ENCODE measurements at places on chromosomes 16 and 17.
A peak's percentile ranks its signal among the peaks of the same experiment; 100 is the strongest.

DNA sequence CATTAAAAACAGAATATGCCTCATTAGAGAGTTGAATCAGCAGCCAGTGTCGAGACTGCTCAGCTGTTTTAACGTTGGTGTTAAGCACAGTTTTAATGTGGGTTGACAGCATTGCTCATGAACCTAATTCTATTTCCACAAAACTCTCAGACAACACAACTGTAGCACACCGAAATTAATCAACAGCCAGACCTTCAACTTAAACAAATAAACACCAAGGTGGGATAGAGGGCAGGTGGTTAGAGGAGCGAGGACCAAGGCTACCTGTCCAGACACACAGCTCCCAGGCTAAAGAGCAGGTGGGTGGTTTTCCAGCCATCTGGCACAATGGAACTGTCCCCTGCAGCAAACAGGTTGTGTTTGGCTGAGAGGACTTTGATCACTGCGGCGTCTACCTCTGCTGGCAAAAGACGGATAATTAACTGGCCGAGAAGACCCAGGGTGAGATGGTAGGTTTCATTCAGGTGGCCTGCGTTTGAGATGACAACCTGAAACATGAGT is 69.6 kb upstream of the ATP2A3 start:
- DNase-seq = no peak

- peak; percentile 80 for DNase-seq
Observed at GRCh38 chr16:85010931-85011845, at the start of gene ZDHHC7. ZDHHC7 (minus strand) TSS chr16:85011535; CDS start chr16:84990618, 20,917 bp downstream.

GRCh38 chr17:27560668-27561067 is 70.3 kb upstream of the LGALS9 start:
- DNase-seq = no peak

DNA sequence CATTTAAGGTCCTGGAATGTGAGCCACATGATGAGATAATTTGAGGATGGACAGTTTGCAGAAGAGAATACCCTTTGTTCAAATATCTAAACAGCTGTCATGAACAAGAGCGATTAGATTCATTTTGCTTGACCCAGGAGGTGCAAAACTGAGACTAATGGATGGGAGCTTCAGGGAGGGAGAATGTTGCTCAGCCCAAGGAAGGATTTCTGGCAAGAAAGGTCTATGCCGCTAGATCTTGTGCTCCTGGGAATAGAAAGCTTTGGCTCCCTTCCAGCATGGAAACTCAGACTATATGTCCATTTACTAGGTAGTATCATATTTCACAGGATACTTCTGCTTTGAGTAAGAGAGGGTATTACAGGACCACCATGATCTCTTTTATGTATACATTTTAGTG is 14.8 kb upstream of the CDH11 start:
- no peak for DNase-seq

- no peak for DNase-seq
Observed at GRCh38 chr16:10972108-10972818, 27.9 kb downstream of the CLEC16A start.

GRCh38 chr17:40315678-40316570 is 6.9 kb downstream of the RARA start:
- DNase-seq = no peak

GRCh38 chr17:36070427-36070826 is 6.4 kb downstream of the CCL18 start:
- no peak for DNase-seq

DNA sequence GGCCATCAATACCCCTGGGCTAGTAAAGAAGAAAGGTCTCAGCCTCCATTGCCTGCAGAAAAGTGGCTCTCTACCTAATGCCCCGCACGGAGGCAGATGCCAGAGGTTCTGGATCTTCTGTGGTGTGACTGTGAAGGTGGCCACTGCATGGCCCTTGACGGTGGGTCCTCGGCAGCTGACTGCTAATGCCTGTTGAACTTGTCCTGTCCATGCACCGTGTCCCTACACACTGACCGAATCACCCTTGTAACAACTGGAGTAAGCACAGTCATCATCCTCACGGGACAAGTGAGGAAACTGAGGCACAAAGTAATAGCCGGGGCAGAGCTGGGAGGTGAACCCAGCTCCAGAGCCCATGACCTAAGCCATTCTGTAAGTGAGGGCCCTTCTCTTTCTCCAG is 48.8 kb downstream of the MYH11 start:
- no peak for DNase-seq

GRCh38 chr16:73020409-73020884 is 27.5 kb downstream of the ZFHX3 start:
- no peak for DNase-seq

- DNase-seq = no peak
Observed at GRCh38 chr16:2829501-2830354, at the start of gene ZG16B. ZG16B (plus strand) TSS chr16:2830303; CDS start chr16:2830442, 139 bp downstream.

- DNase-seq = no peak
Observed at GRCh38 chr17:3821101-3821500, 20.1 kb upstream of the ITGAE start.

DNA sequence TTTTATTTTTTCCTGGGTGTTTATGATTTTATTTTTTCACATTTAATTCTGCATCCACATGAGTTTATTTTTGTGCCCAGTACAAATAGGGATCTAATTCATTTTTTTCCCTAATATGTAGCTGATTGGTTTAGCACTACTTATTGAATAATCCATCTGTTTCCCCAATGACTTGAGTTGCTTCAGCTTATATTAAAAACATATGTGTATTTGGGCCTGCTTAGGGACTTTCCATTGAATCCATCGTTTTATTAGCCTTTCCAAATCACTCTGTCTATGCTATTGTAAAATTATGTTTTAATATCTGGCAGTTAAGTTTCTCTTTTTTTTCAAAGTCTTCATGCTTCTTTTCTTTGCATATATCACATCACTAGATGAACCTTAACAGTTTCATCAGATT is 42.2 kb downstream of the WWP2 start:
- DNase-seq = no peak

DNA sequence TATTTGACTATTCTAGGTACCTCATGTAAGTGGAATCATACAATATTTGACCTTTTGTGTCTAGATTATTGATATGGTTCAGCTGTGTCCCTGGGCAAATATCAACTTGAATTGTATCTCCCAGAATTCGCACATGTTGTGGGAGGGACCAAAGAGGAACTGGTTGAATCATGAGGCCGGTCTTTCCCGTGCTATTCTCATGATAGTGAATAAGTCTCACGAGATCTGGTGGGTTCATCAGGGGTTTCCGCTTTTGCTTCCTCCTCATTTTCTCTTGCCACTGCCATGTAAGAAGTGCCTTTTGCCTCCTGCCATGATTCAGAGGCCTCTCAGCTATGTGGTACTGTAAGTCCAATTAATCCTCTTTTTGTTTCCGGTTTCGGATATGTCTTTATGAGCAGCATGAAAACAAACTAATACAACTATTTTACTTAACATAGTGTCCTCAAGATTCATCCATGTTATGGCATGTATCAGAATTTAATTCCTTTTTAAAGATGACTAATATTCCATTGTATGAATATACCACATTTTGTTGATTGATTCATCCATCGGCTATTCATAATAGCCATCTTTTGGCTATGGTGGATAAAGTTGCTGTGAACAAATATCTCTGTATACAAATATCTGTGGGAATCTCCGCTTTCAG is 129.1 kb downstream of the FTO start:
- no peak for DNase-seq

GRCh38 chr17:38654411-38655398 is 20.1 kb downstream of the EPOP start:
- DNase-seq = no peak

DNA sequence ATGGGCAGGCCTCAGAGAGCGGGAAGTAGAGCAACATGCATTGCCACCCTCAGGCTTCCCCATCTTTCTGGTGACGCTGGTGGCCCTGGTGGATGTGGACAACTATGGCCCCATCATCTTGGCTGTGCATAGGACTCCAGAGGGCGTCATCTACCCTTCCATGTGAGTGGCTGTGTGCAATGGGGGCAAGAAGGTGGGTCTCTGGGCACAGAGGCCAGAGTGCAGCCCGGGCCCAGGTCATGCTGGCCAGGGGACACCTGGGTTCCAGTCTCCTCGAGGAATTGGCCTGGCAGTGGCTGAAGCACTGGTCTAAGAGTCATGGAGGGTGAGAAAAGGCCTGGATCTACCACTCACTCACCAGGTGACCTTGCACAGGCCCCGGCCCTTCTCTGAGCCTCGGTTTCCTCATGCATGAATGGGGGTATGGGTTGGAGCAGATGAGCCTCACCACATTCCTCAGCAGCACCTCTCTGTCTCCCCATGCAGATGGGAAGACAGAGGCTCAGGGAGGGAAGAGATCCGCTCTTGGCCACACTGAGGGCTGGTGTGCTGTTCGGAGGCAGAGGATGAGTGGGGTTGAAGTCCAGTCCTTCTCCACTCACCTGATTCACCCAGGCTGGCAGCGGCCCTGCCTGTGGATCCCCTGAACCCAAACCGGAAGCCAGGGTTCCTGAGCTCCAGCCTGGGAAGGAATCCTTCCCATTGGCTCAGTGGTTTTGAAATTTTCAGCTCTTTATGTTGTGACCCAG is 7.2 kb upstream of the ADGRG3 start:
- DNase-seq = no peak

DNA sequence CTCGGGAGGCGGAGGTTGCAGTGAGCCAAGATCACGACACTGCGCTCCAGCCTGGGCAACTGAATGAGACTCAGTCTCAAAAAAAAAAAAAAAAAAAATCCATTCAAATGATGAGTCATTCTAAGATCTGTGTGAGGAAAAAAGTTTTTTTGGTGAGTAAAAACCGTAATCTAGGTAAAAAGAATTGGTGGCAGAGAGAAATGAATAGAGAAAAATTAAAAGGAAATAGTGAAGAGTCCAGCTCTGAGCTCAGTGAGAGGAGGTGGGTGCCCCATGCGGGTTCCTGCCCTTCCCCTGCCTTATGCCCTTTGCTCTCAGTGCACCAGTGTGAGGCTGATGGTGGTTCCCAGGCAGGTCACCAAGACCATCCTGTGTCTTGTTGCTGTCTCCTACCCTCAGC is 20.9 kb downstream of the GAN start:
- no peak for DNase-seq

- DNase-seq = no peak
Observed at GRCh38 chr17:42287305-42287976, 857 bp upstream of the STAT5A start.

DNA sequence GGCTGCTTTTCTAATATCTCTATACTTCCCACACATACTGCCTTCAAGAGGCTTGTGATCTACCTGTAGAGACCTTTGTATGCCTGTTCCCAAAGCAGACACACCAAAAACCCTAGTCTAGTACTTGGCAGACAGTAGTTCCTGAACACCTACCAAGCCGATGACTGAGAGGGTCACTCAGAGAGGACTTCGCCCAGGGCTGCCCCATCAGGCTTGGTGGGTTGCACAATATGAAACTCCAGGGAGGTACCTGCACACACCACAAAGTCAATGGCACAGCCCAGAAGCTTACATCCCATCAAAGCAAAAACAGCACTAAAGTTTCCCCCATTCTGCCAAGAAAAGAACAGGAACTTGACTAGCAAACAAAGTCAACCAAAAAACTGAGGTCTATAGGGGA is 30.3 kb downstream of the ASPA start:
- DNase-seq = no peak

All from activated T-helper 1 cell treated with anti-CD3 and anti-CD28 coated beads, Interleukin-12 subunit alpha, Interleukin-12 subunit beta, Interleukin-2, Interleukin-4 antibody, amounts not matched to agents 30 ng/mL and 10 ng/mL and 1 ng/mL, durations not matched to agents 14 hours and 24 hours and 36 hours (primary cell).